ENCODE measurements at places on chromosomes 16 and 17.
A peak's percentile ranks its signal among the peaks of the same experiment; 100 is the strongest.

DNA sequence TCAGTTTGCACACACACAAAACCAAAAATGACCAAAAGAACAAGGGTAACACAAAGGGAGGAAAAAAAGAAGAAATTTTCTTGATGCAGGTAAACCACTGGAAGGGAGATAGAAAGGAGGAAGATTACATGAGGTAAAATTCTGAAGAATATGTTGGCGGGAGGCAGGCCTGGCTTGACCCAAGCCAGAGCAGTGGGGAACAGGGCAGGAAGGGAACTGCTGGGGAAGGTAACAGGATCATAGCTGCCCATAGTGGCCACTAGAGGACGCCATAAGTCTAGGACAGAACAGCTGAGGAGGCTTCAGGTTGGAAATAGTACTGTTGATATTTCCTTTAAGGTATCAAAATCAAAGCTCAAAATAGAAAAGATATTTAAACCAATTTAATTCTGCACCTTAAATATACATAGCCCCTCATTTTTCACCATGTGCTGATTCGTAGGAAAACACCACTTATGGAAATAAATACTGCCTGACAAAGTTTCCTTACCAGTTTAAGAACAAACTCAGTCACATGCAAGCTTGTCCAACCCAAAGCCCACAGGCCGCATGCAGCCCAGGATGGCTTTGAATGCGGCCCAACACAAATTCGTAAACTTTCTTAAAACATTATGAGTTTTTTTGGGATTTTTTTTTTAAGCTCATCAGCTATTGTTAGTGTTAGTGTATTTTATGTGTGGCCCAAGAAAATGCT lies 15.5 kb downstream of the VPS35 start:
- DNase-seq: no peak

DNA sequence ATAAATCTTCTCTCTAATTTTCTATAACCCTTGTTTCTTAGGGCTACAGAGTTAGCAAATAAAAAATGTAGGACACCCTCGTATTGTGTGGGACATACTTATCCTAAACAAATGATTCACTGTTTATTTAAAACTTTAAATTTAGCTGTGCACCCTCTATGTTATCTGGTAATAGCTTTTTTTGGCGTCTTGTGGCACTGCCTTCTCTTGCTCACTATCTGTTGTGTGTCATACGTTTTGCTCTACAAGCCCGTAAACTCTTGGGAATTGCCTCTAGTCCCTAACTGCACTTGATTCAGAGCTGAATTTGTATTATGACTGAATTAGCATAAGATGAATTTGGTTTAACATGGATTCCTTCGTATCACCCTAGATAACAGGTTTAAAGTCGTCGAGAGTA lies 144.3 kb upstream of the MYOCD start:
- DNase-seq: no peak

GRCh38 chr17:35738519-35739133 lies 7.2 kb downstream of the RASL10B start:
- DNase-seq: no peak

DNA sequence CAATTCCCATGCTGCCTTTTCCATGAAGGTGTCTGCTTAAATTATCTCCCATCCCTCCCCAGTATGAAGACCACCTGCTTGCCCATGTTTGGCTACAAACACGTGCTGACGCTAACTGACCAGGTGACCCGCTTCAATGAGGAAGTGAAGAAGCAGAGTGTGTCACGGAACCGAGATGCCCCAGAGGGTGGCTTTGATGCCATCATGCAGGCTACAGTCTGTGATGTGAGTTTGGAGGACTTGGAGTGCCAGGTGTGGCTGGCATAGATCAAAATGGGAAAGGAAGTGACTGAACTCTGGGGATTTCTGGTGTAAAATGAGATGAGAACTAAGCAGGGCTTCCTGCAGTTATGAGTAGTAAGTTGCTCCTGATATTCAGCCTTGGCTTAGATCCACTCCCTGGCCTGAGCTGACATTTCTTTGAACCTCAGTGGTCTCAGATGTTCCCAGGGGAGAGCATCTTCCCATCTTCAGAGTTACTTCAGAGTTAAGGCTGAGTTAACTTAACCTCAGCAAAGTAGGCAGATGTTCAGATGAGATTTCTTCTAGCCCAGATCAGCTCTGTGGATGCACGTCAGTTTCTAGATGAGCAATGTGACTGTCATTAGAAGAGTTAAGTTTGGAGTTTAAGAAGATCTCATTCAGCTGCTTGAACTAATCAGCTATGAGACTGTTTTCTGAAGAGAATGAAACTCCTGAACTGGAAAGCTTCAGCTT lies 32.7 kb downstream of the ITGB3 start:
- no peak for DNase-seq

DNA sequence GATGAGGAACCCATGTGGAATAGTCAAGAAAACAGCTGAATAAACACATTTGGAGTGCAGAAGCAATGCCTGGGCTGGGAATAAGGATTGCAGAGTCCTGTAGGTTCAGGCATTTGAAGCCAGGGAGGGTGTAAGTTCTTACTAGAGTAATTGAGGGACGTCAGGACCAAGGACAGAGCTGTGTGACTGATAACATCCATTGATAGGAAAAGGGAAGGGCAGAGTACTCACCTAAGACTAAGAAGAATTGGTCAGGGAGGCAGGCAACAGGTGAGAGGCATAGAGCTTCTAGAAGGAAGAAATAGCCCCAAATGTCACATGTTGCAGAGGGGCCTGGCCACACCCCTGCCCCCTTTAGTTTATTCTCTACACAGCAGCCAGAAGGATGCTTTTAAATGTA lies 79.8 kb upstream of the TMEM132E start:
- no peak for DNase-seq

DNA sequence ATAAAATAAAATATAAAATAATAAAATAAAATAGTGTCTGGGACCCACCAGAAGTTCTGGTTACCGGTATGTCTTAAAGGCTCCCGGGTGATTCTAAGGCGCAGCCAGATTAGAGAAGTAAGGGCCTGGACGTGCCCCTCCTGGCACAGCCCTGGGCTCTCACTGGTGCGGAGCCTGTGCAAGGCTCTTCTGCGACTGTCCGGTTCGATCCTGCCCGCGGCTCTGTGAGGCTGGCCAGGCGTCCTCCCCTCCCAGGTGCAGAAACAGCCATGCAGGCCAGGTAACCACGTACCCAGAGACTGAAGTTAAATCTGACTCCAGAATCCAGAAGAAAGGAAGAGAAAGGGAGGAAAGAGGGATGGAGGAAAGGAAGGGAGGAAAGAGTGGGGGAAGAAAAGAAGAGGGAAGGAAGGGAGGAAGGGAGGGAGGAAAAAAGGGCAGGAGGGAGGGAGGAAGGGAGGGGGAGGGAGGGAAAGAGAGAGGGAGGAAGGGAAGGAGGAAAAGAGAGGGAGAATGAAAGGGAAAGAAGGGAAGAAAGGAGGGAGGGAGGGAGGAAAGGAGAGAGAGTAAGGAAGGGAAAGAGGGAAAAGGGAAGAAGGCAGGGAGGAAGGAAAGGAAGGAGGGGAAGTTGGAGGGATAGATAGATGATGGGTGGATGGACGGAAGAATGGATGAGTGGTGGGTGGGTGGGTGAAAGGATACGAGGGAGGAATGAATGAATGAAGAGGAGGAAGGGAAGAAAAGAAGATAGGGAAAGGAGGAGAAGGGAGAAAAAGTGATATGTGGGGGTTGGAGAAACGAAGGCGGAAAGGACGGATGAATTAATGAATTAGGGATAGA lies 42.3 kb downstream of the C16orf82 start:
- DNase-seq: no peak

DNA sequence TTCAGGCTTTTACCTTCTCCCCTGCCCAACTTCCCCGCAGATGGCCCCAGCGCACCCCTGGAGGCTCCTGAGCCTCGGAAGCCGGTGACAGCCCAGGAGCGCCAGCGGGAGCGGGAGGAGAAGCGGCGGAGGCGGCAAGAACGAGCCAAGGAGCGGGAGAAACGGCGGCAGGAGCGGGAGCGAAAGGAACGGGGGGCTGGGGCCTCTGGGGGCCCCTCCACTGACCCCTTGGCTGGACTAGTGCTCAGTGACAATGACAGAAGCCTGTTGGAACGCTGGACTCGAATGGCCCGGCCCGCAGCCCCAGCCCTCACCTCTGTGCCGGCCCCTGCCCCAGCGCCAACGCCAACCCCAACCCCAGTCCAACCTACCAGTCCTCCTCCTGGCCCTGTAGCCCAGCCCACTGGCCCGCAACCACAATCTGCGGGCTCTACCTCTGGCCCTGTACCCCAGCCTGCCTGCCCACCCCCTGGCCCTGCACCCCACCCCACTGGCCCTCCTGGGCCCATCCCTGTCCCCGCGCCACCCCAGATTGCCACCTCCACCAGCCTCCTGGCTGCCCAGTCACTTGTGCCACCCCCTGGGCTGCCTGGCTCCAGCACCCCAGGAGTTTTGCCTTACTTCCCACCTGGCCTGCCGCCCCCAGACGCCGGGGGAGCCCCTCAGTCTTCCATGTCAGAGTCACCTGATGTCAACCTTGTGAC lies 3.6 kb downstream of the MAPK7 start:
- DNase-seq: no peak

DNA sequence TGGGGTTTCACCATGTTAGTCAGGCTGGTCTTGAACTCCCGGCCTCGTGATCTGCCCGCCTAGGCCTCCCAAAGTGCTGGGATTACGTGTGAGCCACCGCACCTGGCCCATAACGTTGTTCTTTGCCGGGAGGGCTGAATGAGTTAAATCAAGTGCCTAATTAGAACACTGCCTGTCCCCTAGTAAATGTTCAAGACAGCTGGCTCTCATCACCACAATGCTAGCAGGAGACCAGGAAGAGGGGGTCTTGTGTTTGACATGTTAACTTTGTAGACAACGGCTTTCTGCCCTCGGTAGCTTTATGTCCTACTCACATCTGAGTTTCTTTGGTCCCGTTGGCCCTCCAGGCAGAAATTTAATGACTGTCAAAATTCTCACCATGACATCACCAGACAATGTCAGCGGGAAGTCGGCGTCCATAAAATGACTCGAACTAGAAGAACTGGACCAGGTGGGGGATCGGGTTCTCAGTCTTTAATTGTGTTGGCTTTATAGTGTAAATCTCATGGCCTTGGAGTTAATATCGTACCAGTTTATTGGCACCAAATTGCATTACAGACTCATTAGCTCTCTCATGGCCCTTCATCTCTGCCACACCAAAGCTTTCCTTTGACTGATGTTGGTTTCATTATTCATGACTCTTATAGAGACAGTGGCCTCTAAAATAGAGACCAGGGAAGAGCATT lies 11.4 kb upstream of the ITPRIPL2 start:
- DNase-seq: no peak

DNA sequence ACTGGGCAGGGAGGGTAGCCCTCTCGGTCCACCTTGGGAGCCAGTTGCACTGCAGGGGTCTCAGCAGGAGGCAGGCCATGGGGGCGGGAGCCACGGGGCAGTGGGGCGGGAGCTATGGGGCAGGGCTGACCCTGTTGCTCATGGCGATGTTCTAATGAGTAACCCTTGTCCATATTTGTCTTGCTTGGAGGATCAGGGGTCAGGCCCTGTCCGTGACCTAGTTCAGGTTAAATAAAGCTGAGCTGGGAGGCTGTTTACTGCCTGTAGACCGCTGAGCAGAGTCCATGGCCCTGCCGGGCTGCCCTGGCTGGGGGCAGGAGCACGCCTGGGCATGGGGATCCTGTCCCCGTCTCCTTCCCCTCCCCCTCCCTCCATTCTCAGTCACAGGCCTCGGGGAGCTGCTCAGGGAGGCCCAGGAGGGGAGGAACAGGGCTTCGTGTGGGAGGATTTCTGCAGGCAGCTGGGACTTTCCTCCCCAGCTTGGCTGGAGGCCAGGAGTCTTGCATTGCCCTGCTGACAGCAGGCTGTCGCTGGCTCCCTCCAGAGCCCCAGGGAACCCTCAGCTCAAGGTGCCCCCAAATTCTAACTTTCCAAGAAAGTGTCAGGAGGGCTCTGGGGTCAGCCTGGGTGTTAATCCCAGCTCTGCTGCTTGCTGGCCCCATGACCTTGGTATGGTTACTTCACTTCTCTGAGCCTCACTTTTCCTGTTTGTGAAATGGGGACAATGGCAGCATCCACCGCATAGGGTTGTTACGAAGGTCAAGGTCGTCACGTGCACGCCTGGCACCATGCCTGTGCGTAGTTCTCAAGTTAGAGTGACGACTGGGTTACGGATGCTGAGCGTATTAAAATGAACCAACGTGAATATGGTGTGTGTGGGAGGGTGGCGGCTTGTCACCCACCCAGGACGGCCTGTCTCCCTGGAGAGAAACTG lies 6.1 kb upstream of the SERPINF2 start:
- peak; percentile 22 for DNase-seq

DNA sequence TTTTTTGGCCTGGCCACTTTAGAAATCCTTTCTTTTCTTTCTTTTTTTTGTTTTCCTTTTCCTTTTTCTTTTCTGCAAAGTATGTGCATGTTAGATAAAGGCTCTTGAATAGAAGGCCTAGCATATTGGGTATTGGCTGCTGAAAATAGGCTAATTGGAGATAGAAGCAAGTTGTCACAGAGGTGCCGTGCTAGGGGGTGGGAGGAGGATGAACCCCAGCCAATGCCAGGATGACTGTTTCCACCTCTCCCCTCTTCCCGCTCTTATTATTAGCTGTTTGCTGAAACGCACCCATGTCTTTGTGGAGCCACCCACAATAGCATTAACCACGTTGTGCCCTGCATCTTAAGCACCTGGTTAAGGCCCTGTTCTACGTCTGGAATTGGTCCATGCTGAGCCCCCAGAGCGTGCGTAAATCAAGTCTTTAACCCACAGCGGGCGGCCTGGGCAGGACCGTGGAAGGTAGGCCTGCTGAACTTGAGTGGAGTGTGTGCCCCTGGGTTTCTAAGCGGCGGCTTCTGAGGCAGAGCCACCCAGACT lies 123.6 kb downstream of the MSI2 start:
- DNase-seq: no peak

GRCh38 chr17:55420067-55420775 lies 1.4 kb downstream of the MMD start:
- no peak for DNase-seq

- DNase-seq: no peak
Observed at GRCh38 chr16:72985995-72986394, 61.9 kb downstream of the ZFHX3 start.
